ENCODE measurements at places on chromosomes 2 and 18.

- no peak for DNase-seq
These were observed 191.3 kb upstream of the KCNJ3 start for GRCh38 chr2:154507186-154507585.

DNA sequence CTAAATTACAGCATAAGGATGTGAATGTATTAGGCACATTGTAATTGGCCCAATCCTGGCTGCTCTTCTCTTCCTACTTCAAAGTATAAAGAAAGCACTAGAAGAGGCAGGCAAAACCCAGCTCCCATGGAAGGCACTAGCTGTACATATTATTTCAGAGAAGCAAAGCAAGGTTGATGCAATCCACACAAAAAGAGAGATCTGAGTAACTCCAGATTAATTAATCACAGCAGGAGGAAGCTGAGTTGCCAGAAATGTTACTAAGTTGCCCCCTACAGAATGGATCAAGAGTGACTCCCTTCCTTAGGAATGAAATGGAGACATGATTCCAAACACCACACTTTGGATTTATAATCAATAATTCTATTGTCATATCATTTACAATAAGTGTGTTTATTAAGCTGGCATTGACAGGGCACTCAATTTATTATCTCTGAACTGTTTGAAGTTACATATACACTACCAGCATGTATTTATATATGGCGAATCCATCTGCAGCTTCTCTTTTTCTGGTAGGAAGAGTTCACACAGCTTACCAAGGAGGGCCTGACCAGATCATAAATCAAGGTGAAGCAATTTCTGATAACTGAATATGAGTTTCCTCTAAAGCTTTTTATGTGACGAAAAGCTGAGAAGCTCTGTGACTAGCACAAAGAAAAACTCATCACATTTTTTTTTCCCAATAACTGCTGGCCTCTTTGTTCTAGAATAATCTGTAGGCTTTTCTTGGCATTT, 393.1 kb upstream of the LYPD1 start:
- no peak for DNase-seq

- DNase-seq: no peak
These were observed 13.2 kb downstream of the SH2D6 start for GRCh38 chr2:85431570-85432205.

GRCh38 chr2:96102596-96103186, 13.7 kb downstream of the ADRA2B start:
- peak; percentile 0 for DNase-seq

DNA sequence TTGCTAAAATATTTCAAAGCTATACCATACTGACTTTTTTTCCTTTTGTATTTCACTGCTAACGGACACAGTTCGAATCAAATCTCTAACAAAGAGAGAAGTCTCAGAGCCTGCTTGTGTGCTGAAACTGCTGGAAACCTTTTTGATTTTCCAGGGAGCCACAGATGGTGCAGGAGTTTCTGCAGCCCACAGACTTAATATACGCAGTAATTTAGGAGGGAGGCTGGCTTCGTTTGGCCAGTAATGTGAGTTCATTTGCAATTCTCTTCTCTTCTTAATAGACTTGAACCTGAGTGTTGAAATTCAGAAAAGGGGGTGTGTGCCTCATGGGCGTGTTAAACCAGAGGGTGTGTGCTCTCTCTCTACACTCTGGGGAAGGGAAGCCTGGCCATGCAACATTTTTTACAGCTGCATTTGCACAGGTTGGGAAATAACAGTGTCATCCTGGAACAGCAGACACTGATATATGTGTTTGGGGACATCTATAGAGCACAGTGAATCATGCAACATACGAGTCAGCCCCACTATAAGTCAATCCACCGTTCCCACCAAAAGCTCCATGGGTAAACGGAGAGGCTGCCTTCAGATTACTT, 333.0 kb downstream of the CLIP4 start:
- no peak for DNase-seq

- DNase-seq: no peak
These were observed 21.7 kb upstream of the UGP2 start for GRCh38 chr2:63819765-63820717.

DNA sequence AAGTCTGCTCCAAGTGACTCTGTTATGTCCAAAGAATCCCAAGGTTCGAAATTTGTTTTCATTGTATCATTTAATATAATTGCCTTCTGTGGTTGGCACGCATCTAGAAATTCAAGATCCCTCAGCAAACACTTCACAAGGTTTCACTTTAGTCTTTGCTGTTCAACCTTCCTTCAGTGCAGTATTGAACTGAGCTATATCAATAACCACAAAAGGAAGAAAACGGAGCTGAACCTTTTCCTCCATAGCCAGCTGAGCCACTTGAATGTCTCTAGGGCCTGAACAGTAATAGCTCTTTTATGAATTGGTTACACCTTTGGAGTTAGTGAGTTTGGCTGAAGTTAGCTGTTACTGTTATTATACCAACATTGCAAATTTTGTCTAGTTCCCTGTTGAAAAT, 357.7 kb upstream of the HNRNPA3 start:
- no peak for DNase-seq

DNA sequence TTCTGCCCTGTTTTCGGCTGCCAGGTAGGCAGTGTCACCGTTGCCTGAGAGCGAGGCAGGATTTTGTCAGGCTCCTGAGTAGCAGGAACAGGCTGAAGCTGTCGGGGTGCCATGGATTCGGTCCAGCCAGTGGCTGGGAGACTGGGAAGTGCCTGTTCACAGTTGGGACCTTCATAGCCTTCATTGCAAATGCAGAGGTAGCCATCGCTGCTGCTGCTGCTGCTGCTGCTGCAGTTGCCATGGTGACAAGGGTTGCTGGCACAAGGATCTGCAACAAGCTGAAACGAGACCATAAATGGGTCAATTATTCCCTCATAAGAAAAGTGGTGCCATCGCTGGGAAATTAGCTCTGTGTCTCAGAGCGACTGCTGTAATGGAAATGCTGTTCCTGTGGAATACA, 122.7 kb downstream of the DNER start:
- no peak for DNase-seq

GRCh38 chr2:173076581-173077345, 1.1 kb downstream of the MAP3K20 start:
- peak; percentile 19 for DNase-seq

- no peak for DNase-seq
These were observed 103.6 kb downstream of the LRRTM4 start for GRCh38 chr2:77418537-77418936.

DNA sequence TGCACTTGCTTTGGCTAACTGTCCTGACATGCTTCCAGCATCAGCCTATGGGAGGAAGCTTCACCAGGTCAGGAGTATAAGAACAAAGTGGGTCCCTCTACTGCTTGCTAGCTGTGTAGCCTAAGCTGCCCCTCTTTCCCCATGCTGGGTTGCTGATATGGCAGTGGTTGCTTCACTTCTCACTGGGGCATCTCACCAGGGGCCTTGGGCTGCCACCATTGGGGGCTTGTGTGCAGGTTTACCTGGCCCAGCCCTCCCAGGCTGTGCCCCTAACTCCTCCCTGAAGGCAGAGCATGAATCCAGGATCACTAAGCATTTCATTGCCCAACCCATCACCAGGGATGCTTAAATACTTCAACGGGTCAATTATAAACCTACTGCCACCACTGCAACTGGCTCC, 817.1 kb upstream of the TMEFF2 start:
- no peak for DNase-seq

DNA sequence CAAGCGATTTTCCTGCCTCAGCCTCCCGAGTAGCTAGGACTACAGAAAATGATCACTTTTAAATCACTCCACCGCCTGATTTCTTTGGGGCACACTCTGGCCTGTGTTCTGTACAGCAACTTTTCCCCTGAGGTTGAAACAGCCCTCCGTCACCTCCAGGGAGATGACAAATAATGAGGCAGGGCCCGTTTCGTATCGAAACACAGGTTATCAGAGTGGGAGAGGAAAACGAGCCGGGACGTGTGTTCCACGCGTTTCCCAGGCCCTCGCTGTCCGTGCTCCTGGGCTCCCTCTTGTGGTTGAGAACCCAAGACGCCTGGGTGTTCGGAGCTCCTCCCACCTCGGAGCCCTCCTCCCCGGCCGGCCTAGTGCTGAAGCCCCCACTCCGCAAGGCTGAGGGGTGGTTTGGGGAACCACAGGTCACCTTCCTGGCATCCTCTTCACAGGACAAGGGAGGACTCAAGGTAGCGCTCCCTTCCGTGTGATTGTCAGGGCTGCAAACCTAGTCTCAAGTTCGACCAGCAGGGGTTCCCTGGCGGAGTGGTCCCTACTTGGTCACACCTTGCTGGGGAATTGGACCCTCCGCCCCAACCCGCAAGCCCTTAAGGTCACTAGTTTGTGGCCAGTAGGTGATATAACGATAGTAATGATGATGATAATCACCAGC, 12.8 kb downstream of the ATP6V1B1 start:
- DNase-seq: peak; percentile 81

DNA sequence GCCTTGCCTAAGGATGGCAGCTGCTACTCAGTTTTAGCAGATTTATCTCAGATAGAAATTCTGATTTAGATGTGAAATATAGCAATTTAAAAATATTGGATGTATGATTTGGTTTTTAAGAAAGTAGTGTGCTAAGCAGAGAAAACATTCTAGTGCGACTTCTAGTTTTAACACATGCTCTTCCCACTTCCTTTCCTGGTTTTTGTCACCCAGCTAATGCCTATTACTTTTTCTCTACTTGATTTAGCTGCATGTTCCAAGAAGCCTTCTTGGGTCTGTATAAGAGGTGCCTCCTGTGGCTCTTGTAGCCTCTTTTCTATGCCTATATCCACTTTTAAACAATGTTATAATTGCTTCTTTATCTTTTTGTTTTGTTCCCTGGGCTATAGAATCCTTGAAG, 53.0 kb downstream of the GPD2 start:
- DNase-seq: no peak

- DNase-seq: no peak
These were observed 19.1 kb downstream of the TRAF3IP1 start for GRCh38 chr2:238339395-238339780.

- DNase-seq: no peak
These were observed 20.8 kb upstream of the MAL start for GRCh38 chr2:95004711-95005110.

- DNase-seq: no peak
These were observed 1.7 kb upstream of the TMEM185B start for GRCh38 chr2:120224735-120225548.

GRCh38 chr2:46843316-46843715, 72.3 kb downstream of the MCFD2 start:
- DNase-seq: no peak

DNA sequence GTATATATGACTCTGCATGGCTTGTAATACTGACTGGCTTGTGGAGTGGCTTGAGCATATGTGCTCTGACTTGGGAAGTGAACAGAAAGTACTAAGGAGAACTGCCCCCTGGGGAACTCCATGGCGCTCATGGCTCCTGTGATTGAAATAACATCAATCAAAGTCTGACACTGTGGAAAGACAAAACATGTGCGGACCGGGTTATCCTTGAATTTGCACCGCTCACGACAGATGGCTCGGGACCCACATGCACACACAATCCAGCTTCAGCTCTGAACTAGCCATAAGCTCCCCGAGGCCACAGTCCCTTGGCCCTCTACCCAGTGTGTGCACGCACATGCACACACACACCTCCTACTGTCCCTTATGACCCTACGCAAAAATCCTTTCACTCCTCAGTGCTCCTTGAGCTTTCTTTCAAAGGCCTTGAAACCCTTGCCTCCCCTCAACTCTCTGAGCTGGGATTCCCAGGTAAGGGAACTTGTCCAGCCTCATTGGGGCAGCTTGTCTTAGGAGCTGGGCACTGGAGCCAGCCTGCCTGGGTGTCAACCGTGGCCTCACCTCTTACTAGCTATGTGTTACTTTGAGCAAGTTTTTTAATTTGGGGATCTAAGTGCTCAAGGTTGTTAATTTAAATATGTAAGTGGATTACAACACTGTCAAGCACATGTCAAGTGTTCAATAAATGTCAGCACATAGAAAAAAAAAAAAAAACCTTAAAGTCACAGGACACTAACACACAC, 43.6 kb downstream of the MRPS5 start:
- no peak for DNase-seq
